ENCODE measurements at places on chromosomes 12 and 14.
A peak's percentile ranks its signal among the peaks of the same experiment; 100 is the strongest.

GRCh38 chr12:14283489-14284144 lies 81.9 kb upstream of the ATF7IP start:
- DNase-seq: no peak

DNA sequence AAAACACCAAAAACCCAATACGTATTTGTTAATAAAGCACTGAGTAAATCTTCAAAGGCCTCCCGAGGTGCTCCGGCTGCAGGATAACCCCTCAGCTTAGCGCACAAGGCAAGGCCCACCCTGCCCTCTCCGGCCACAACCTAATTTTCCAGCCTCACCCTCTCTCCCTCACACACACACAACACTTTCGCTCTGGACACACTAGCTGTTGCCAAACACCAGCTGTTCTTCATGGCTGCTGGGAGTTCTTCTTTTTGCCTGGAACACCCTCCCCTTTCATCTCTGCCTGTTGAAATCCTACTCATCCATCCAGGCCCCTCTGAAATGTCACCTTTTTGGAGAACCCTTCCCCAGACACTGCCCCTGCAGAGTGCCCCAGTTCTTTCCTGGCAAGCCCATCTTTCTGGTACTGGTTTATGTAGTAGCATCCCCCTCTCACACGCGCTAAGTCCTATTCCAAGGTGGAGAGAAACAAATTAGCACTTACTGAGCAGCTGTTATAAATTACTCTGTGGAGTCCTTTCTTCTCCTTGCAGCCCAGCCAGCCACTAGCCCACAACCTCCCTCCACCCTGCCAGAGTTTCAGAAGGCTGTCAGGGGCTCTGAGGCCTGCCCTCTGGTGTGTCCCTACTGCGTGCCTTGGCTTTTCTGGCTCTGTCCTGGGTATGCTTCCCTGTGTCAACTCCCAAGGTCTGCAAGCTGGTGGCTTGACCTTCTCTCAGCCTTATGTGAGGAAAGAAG lies 805 bp upstream of the CRACR2A start:
- peak; percentile 43 for DNase-seq

GRCh38 chr14:61523751-61524150 lies 171.6 kb upstream of the HIF1A start:
- no peak for DNase-seq

GRCh38 chr12:20264608-20265114 lies 103.7 kb upstream of the PDE3A start:
- no peak for DNase-seq

GRCh38 chr12:122459211-122459610 lies 36.7 kb upstream of the CLIP1 start:
- no peak for DNase-seq

DNA sequence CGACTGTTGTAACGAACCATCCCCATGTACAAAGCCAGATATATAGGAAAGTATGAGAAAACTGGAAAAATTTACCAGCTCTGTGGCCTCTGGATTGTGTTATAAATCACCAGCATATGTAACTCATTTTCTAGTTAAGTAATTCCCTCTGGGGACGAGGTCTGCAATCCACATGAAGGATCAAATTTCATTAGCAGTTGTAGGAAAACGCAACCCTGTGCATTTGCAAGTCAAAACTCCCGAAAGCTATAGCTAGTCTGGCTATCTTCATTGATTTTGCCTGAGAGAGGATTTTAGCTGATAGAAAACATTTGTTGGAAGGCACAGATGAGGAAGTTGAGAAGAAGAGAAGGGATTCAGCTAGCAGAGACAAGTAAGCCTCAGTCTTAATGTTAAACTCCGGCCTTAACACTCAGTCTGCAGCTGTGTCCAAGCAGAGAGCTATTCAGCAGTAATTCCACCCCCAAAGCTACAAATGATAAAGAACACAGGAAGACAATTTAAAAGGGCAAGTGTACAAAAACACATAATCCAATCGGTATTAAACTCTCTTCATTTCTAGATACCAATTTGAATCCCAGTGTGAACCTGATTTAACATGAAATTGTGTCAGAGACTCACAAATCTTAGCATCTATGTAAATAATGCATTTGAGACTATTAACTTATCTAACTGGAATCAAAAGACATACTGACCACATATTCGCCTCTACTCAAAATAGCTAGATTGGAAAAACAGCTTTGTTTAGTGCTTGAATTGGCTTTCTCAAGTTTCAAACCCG lies 54.2 kb upstream of the CERS5 start:
- no peak for DNase-seq

GRCh38 chr12:24711056-24712008 lies 237.6 kb downstream of the BCAT1 start:
- DNase-seq: no peak

DNA sequence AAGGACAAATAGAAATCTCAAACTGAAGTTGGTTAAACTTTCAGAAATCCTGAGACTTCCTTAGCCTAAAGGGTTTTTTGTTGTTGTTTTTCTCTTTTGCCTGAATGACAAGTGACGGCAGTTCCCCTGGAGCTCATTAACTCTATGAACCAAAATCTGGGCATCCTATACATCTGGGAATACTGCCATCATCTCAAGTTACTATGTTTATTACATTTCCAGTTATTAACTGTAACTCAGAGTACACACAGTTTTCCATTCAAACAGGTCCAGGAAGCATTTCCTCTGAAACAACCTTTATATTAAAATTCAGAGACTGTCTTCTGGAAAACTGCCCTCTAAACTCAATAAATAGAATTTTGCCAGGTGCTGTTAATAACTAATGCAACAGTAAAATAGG lies 55.6 kb upstream of the CDKL1 start:
- DNase-seq: no peak

DNA sequence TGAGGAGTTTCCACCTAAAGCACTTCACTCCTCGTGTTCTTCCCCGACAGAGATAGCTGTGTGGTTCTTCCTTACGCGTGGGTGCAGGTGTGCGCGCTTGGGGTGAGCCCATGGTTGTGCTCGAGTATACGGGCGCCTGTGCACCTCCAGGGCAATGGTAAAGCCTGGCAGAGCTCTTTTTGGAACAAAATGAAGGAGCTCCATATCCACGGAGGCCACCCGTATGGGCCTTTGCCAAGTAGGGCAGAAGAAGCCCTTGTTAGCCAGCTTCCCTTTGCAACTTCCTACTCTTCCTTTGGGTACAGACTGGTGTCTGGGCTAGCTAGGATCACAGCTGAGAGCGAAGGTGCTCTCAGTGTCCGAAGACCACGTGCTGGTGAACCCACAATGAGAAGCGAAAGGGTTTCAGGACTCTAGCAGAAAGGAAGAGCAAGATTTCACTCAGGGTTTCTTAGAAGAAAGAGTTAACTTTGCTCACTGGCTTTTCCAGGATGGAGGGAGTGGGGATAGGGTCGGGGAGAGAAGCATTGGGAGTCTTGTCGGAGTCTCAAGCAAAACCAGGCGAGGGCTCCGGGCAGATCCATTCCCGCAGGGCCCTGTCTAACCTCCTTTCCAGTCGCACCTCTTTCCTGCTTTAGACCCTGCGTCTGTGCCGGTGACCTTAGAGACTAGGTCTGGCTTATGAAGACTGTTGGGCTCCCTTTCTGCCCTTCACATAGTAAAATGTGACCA lies 960 bp upstream of the LRFN5 start:
- DNase-seq: no peak

GRCh38 chr14:64193821-64194220 lies 100.3 kb downstream of the ESR2 start:
- DNase-seq: no peak

GRCh38 chr14:51575349-51576116 lies 76.2 kb upstream of the FRMD6 start:
- DNase-seq: no peak

- no peak for DNase-seq
Observed at GRCh38 chr14:105144026-105144665, 24.4 kb downstream of the JAG2 start.
